ENCODE measurements at places on chromosomes 1 and 21.

DNA sequence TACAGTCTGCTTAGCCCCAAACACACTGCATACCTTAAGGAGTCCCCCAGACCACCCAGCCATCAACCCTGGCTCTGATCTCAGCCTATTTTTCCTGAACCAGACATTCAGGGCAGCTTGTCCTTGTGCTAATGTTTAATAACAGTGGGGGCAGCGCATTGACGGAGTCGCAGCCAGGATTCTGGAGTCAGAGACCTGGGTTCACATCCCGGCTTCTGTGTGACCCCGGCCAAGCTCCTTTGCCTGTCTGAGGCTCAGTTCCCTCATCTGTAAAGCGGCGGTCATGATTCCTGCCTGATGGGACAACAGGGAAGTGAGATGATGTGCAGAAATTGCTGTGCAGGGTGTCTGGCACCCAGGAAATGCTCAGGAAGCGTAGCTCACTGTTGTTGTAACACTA, 63.1 kb downstream of the MATN1 start:
- DNase-seq = no peak

DNA sequence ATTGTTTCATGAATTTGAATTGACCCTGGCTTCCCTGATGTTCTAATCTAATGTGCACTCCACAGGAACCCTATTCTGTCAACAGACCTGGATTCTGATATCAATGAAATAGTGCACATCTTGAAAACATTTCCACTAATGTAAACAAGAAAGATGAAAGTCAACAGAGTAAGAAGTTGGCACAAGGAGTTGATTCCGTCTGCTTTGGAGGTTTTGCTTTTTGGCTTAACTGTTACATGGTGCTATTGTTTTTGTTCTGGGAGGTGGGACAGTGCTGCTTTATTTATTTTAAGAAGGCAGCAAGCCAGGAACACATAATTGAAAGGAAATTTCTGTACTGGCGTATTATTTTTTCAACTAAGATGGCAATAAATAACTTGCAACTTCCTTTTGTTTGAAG, 73.3 kb downstream of the LEPR start:
- DNase-seq = no peak

DNA sequence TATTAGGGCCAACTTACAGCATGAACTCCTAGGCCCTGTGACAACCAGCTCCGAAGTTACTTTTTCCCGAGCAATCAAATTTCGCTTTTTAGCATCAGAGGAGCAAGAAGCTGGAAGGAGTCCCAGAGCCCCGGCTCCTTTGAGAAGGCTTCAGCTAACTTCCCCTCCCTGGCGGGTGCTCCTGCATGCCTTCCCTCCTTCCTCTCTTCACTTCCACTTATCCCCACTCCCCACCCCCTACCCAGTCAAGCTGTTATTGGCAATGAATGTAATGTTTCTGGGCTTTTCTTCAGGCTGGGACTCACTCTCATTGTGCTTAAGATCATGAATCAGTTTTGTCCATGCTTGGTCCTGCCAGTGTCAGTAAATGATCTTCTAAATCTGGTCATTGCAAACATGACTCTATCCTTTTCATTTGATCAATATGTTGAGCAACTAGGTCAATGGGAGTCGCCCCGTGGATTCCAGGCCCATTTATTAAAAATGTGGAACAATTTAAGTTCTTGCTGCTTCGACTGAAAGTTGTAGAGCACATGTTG, 94.5 kb upstream of the TSPAN2 start:
- no peak for DNase-seq

- no peak for DNase-seq
Measured at GRCh38 chr1:84748364-84748763, 58.1 kb upstream of the SSX2IP start.

DNA sequence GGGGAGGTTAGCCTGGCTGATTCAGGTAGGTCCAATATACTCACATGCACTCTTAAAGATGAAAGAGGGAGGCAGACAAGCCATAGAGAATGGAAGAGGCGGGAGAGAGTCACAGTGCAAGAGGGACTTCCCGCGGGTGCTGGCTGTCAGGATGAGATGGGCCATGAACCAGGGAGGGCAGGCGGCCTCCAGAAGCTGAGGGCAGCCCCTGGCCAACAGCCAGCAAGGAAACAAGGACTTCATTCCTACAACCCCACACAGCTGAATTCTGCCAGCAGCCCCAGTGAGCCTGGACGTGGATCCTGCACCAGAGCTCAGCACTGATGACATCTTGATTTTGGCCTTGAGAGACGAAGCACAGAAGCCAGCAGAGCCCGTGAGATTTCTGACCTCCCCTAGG, 15.1 kb upstream of the B3GALT5 start:
- DNase-seq = no peak

- DNase-seq = no peak
Measured at GRCh38 chr1:3688356-3689137, 36.2 kb downstream of the TP73 start.
